Stimulated activated CD4-positive, alpha-beta T cell treated with anti-CD3 and anti-CD28 coated beads, Interleukin-12 subunit alpha, Interleukin-12 subunit beta, amount 100 ng/mL, for 24 hours (primary cell): ENCODE measurements at places on chromosomes 6 and 20.

GRCh38 chr6:13711733-13712598 lies at the start of gene RANBP9:
Gene RANBP9 (minus strand): TSS chr6:13711835. CDS start chr6:13711505, 330 bp downstream.
- peak; percentile 68 for DNase-seq

- no peak for DNase-seq
Measured at GRCh38 chr20:34222208-34222607, 19.0 kb upstream of the ASIP start.

DNA sequence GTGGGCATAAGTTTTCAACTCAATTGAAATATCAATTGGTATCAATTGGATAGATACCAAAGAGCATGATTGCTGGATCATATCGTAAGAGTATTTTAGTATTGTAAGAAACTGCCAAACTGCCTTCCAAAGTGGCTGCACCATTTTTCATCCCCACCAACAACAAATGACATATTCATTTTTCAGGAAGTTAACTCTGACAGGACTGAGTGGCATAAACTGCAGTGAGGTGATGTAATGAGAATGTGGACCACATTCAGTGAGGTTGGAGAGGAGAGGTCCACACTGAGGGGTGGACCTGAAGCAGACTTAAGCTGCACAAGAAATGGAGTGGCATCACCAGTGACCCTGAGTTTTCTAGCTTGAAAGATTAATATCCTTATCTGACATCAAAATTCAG lies 11.6 kb upstream of the CALHM6 start:
- DNase-seq, result no peak

DNA sequence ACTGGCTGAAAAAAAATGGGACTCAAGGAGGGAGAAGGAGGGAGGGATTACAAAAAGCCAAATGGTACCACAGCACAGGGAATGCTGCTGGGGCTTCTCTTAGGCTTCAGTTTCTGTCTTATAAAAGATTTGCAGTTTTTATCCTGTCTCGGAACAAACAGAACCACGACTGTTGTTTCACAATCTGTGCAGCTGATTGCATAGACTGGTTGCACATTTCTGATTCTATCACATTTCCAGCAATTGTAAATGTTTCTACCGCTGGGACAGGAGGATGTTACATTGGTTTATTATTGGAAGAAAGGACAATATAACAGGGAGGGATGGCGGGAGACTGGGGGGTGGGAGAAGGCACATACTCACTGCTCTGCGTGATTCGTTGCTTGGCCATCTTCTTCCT lies 73.5 kb upstream of the ARID1B start:
- DNase-seq, result no peak

DNA sequence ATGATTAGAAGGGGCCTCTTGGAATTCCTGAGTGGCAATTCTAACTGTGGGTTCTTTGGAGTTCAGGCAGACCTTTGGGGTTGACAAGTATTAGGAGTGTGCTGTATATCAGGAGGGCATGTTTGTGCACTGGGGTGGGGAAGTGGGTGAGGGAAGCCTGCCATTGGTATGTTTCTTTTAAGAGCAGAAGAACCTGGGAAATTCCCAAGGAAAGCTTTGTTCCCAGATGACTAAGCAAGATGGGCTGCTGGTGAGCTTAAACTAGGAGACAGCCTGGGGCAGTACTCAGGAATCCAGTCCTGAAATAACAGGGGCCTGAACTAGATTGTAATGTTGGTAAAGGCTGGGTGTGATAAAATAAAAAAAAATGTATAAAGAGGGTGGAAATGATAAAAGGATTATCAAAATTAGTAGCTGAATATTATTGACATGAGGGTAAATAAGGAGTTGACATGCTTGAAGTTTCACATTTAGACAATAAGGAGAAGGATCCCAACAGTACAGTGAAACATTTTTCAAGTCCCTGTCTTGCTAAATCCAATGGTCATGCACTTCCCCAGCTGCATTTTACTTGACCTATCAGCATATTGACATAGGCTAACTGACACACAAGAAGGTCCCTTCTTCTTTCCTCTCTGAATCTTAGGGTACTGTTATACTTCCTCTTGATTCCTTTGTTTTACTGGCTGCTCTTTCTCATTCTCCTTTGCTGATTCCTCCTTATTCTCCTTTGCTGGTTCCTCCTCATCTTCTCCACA lies 18.4 kb upstream of the IFNGR1 start:
- DNase-seq, result no peak

DNA sequence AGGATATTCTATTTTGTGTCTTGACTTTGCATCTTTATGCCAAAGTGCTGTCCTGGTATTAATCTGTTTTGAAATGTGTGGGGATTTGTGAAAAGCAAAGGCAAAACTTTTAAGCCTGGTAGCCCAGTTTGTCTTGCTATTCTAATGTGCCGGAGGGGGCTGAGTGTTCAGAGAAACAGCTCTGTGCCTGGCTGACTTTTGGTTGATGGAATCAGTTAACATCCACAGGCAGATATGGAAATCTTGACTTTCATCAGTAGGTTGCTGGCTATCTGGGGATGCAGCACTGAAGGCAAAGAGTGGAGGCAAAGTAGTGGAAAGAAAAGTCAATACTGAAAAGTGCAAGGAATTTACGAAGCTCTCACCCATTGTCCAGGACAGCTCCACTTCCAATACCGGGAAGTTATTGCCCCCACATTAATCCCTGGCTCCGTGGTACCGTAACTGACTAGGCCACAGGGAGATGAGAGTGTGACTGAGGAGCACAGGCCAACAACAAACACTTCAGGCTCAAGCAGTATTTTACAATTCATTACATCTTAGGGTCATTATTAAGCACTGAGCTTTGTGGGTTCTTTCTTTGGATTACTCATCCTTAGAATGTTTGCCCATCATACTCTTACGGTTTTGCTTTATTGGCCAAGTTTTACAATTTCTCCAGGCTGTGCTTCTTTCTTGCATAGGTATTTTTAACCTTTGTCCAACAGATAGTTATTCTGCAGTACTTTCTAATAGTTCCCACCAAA lies 164.6 kb downstream of the MTFR2 start:
- DNase-seq, result no peak

- DNase-seq, result no peak
Measured at GRCh38 chr6:132607544-132608233, 16.4 kb downstream of the TAAR2 start.

DNA sequence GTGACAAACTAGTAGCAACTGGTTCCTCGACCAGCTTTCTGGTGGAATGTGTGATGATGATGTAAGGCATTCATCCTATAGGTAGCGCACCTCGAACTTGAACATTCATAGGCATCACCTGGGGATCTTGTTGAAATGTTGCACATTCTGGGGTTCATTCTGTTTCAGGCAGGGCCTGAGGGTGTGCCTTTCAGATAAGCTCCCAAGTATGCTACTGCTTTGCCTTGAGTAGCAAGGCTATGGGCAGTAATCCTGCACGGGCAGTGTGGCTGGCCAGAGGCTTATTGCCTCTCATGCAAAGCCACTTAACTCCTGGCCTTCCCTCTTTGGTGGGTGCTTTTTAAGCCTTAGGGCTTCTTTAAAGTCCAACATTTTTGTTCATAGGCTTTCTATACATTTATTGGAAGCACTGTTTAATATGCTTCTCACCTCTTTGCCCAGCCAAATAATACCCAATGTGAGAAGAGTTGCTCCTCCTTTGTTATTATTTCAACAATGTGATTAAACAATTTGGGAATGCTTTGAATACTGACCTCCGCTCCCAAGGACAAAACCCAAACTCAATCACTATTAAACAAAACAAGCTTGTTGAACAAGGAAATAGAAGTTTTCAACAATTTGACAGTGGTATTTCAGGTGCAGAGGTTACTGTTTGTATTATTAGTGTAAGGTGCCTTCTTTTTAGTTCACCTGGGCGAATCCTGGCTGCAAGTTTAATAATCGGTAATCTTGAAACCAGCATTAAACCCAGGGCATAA lies 57.5 kb downstream of the JARID2 start:
- DNase-seq, result no peak

- no peak for DNase-seq
Measured at GRCh38 chr6:52594221-52594620, 17.4 kb upstream of the TRAM2 start.

GRCh38 chr20:61448386-61448785 lies 196.3 kb downstream of the CDH4 start:
- DNase-seq, result no peak

DNA sequence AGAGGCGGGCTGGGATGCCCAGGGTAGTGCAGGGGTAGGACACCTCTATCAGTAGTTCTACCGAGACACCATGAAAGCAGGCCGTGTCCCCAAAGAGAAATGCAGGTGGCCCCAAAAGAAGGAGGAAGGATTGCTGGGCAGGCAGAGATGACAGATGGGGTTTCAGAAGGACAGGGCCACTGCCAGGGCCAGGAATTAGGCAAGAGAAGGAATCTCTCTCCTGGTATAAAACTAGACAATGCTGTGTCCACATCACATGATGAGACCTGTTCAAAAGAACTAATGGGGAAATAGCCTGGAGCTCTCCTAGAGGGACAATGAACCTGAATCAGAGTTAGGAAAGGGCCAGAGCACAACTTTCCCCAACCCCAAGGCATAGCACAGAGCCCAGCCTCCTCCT lies 21.6 kb upstream of the VSX1 start:
- DNase-seq, result no peak

DNA sequence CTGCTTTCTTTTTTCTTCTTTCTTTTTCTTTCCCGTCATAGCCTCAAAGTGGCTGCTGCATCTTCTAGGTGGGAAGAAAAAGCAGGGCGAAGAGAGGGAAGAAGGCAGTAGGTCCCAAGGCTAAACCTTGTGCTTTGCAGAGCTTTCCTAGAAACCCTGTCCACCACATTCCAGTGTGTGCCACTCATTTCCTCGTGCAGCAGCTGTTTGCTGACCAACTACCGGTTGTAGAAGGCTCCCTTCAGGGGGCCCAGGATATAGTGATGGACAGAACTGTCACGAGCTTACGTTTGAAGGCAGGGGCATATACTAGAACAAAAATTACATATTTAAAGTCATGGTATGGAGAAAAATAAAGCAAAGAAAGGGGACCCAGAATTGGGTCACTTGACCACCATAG lies 103.0 kb downstream of the SASH1 start:
- DNase-seq, result no peak

DNA sequence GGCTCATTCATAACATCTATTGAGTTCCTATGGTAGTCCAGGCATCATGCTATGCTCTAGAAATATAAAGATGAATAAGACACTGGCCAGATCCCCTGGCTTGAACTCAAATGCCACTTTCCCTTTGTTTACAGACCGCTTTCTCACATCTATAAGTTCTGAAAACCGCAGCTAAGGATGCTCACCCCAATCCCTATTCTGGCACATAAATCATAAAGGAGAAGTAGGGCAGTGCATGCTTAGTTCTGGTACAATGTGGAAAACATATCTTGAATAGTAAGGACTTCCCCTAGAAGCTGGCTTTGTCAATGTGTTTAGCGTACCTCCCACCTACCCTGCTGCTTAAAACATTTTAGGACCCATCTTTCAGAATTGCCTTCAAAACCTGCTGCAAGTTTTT lies 26.4 kb downstream of the MRS2 start:
- DNase-seq, result no peak
